Vagina (tissue), 2 donors: ENCODE measurements at places on chromosomes 4 and X.

DNA sequence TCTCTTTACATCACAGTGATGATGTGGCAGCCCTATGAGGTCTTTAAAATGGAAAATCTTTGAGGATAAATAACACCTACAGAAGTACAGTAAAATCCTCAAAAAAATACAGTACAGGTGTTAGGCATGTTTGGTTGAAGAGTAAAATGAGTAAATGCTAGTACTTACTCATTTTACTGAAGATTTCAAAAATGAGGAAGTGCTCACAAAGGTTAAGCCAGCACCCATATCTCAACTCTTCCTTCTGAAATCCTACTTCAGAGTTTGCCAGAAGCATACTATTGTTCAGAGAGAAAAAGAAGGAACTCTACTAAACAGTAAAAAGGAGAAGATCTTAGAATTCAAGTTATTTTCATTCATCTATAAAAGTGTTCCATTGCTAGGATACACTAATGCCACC is 130.9 kb downstream of the CBR4 start:
- no peak for DNase-seq

GRCh38 chrX:43898406-43899035 is 16.3 kb upstream of the MAOB start:
- DNase-seq = no peak

DNA sequence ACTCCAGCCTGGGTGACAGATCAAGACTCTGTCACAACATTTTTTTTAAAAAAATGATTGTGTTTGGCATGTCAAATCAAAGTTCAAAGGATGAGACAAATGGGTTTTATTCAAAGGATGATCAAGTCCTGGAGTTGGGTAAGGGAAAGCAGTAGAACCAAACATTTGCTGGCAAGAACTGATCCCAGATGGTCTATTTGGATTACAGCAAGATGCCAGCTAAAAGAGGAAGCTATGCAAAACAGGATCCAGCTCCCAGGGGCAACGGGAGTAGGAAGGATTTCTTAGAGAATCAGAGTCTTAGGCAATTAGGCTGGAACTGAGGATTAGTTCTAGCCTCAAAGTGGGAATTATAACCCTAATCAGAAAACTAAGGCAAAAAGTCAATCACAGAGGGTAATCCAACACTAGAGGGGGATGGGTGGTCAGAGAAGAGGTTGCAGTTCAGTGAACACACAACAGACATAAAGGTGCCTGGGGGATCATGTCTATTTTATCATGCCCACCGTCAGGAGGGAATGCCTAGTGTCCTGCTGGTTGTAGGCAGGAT is 133.0 kb upstream of the PLS3 start:
- DNase-seq = no peak

GRCh38 chr4:154189346-154189745 is 302.3 kb downstream of the DCHS2 start:
- no peak for DNase-seq

- DNase-seq = no peak
Measured at GRCh38 chrX:68307769-68308168, 125.5 kb downstream of the OPHN1 start.

- DNase-seq = no peak
Measured at GRCh38 chr4:105645440-105645839, 63.0 kb downstream of the INTS12 start.

DNA sequence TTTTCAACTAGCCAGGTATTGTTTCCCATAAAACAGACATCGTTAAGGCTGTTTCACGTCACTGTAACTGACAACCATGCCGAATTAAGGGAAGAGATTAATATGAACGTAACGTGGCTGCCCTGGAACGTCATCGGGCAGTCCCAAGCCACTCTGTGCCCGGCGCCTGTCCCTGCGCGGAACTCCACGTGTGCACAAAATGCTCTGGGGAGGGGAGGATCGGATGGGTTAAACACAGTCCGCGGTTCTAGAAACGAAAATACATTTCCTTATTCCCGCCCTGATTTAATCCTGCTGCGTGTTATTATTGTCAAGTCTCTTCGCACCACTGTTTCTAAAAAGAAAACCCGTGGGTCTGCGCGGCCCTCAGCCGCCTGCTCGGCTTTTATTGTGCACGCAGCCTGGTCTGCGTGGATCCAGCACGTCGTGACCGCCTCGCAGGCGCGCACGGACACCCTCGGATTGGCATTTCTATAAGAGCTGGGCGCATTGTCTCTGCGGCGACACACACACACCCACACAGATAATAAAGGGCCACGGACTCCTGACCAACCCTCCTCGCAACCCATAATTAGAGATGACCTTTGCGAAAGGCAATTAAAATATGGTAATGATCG is 69.6 kb upstream of the BCOR start:
- DNase-seq = no peak

GRCh38 chr4:25585901-25586523 is 69.6 kb upstream of the SLC34A2 start:
- no peak for DNase-seq

- no peak for DNase-seq
Measured at GRCh38 chr4:6235901-6236640, 33.6 kb upstream of the WFS1 start.
